ENCODE measurements at places on chromosomes 5 and 9. TPM values are rescaled to one million over a fixed set of nuclear protein-coding genes. Genes with fewer than 3 reads are reported as not detected.

DNA sequence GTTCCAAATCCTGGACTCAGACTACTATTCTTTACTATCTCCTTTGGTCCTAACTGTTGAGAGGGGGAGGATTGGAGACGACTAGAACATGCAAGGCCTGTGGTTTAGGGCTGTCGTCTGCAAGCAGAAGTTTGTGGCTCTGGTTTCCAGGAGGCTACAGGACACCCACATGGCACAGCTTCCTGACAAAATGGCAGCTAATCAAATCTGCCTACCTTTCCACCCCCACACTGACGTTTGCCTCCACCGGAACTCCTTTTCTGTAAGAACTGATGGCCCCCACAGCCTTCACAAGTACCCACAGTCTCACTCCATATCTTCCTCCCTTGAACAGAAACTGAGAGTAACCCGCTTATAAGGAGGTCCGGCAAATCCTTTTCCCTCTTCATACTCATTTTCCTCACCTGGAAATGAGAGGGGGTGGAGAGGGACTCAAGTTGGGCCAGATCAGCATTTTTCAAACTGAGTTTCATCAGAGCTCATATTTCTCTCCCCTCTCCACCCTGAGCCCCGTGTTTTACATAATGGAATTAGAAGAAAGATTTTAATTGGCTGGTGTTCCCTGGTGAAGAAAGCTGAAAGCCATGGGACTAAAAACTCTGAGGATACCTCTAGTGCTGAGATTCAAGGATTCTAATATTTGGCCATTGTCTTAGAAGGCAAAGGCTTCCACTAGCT lies 5.2 kb downstream of the SLC31A2 start:
- peaks cover 19% of the 10 kb centered on the region for H3K4me1 ChIP-seq
- peaks cover 13% of the 10 kb centered on the region for H3K27me3 ChIP-seq
- DNase-seq: no peak
- H3K36me3 ChIP-seq: peaks cover 11% of the 10 kb centered on the region
- H3K4me3 ChIP-seq: no peak overlapping the region

SCGB3A1 gene
- not detected for total RNA-seq

GRCh38 chr5:83740741-83741140 lies 20.1 kb upstream of the HAPLN1 start:
- H3K4me3 ChIP-seq: no peak overlapping the region
- H3K27ac ChIP-seq: no peak overlapping the region
- no peak for DNase-seq
- no peaks in the 10 kb centered on the region for H3K36me3 ChIP-seq

PRELID1 gene
- 164 TPM for total RNA-seq

LHX6 gene
- 1.0 TPM for total RNA-seq

- peaks cover 3% of the 10 kb centered on the region for H3K4me1 ChIP-seq
- no peaks in the 10 kb centered on the region for H3K27me3 ChIP-seq
- H3K36me3 ChIP-seq: no peaks in the 10 kb centered on the region
Measured at GRCh38 chr9:112789891-112790774, 39.6 kb downstream of the SNX30 start.

- H3K4me1 ChIP-seq: no peaks in the 10 kb centered on the region
- H3K4me3 ChIP-seq: peak overlapping the region; percentile 54
- no peak overlapping the region for H3K27ac ChIP-seq
- H3K27me3 ChIP-seq: no peaks in the 10 kb centered on the region
- H3K36me3 ChIP-seq: peaks cover 90% of the 10 kb centered on the region
Measured at GRCh38 chr9:88418715-88419540, 30.7 kb downstream of the SPIN1 start.

GRCh38 chr9:137148242-137148641 lies 9.3 kb downstream of the GRIN1 start:
- no peak for DNase-seq
- no peaks in the 10 kb centered on the region for H3K36me3 ChIP-seq
- no peak overlapping the region for H3K4me3 ChIP-seq
- H3K27ac ChIP-seq: no peak overlapping the region
- H3K27me3 ChIP-seq: peaks cover 24% of the 10 kb centered on the region

DNA sequence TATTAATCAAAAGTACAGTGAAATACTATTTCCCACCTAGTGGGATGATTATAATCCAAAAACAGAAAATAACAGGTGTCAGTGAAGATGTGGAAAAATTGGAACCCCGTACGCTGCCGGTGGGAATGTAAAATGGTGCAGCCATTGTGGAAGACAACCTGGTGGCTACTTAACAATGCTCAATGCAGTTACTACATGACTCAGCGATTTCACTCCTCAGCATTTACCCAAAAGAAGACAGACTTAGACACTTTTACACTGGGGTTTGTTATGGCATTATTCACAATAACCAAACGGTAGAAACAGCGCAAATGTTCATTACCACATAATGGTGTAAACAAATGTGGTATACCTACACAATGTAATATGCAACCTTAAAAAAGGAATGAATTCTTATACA lies 23.9 kb downstream of the SECISBP2 start:
- H3K4me1 ChIP-seq: no peaks in the 10 kb centered on the region
- H3K36me3 ChIP-seq: peaks cover 78% of the 10 kb centered on the region
- DNase-seq: no peak
- no peak overlapping the region for H3K27ac ChIP-seq
- H3K4me3 ChIP-seq: no peak overlapping the region
- no peaks in the 10 kb centered on the region for H3K27me3 ChIP-seq

DNA sequence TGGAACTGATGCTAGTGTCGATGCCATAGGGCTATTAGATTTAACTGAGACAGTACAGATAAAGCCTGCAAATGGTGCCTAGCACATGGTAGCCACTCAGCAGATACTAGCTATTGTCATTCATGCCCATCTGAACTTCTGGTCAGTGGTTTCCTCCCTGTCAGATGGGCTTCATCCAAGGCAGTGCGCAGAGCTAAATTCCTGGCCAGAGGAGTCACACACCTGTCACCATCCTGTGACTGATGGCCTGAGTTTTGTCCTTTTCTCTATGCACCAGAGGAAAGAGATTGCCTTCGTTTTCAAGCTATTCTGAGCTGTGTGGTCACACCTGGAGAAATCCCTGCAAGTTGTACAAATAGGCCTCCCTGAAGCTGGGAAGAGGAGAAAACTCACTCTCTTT lies 34.7 kb downstream of the MSX2 start:
- H3K27ac ChIP-seq: no peak overlapping the region
- no peaks in the 10 kb centered on the region for H3K4me1 ChIP-seq
- H3K27me3 ChIP-seq: no peaks in the 10 kb centered on the region
- no peaks in the 10 kb centered on the region for H3K36me3 ChIP-seq
- H3K4me3 ChIP-seq: no peak overlapping the region

- no peak overlapping the region for H3K4me3 ChIP-seq
- no peak overlapping the region for H3K27ac ChIP-seq
- no peaks in the 10 kb centered on the region for H3K4me1 ChIP-seq
Measured at GRCh38 chr5:116292321-116292720, 207.5 kb downstream of the COMMD10 start.

- H3K4me3 ChIP-seq: no peak overlapping the region
- no peaks in the 10 kb centered on the region for H3K36me3 ChIP-seq
- DNase-seq: peak; percentile 60
- H3K4me1 ChIP-seq: no peaks in the 10 kb centered on the region
- H3K27ac ChIP-seq: no peak overlapping the region
Measured at GRCh38 chr5:36733183-36733582, 126.8 kb downstream of the SLC1A3 start.

DNA sequence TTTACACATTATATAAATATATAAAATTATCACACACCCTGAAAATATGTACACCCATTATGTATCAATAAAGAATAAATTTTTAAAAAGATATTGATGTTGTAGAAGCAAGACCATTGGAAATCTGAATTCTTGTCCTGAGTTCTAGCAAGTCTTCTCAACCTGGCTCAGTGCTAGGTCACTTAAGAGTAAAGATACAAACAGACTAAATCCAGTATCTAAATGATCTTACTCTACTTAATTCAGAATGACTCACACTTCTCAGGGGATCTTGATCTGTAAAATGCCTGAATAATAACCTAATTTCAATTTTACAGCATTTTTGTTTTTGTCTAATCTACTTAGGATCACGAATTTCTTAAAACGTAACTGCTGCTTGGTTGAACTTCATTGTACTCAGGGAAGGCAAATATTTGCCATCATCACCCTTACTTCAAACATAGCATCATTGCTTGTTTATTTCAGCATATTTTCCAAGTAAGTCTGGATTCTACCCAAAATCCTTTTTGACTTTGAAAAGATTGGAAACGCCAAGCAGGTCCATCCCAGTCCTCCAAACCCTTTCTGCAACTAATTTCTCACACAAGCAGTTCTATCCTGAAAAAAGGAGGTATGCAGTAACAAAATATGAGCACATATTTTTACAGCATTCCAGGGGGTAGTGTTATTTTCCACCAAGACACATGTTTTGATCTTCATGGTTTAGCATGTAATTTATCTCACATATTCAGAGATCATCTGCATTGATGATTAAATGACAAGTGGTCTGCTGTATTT lies 582.6 kb downstream of the PSAT1 start:
- H3K36me3 ChIP-seq: no peaks in the 10 kb centered on the region
- DNase-seq: no peak
- no peak overlapping the region for H3K27ac ChIP-seq
- H3K4me3 ChIP-seq: no peak overlapping the region

DNA sequence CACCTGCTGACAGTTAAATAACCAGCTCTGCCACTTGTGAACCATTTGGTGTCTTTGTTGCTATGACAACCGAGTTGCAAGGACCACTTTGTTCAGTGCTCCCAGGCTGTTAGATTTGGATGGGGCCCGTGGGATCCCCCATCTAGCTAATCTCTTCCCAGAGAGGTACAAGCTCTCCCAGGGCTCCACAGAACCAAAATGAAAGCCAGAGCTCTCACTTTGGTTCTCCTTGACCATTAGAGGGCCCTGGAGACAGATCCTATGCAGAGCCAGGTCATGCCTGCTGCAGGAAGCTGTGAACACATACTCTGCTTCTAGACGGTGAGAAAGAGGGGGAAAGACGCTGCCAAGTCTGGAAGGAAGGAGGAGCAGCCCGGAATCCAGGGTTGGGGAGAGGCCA lies 224.6 kb downstream of the GABBR2 start:
- H3K4me1 ChIP-seq: no peaks in the 10 kb centered on the region
- no peaks in the 10 kb centered on the region for H3K27me3 ChIP-seq
- no peak overlapping the region for H3K27ac ChIP-seq
- H3K4me3 ChIP-seq: no peak overlapping the region
- DNase-seq: no peak
- no peaks in the 10 kb centered on the region for H3K36me3 ChIP-seq

- no peak overlapping the region for H3K4me3 ChIP-seq
- H3K4me1 ChIP-seq: peaks cover 2% of the 10 kb centered on the region
- H3K27me3 ChIP-seq: no peaks in the 10 kb centered on the region
- DNase-seq: no peak
- H3K27ac ChIP-seq: no peak overlapping the region
Measured at GRCh38 chr5:111518777-111519176, 6.4 kb upstream of the STARD4 start.

DNA sequence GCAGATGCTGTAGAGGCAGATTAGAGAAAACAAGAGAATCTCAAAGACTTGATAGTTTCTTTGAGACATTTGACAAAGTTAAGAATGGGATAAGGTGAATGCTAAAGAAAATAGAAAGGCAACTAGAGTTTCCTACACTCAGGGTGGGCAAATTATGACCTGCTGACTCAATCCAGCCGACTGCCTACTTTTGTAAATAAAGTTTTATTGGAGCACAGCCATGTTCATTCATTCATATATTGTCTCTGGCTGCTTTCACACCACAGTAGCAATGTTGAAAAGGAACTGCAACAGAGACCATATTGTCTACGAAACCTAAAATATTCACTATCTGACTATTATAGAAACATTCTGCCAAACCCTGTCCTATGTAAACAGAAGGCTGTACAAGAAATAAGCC lies 37.6 kb upstream of the TARS1 start:
- H3K36me3 ChIP-seq: no peaks in the 10 kb centered on the region
- no peak for DNase-seq
- H3K27ac ChIP-seq: no peak overlapping the region

- H3K36me3 ChIP-seq: no peaks in the 10 kb centered on the region
- no peak overlapping the region for H3K27ac ChIP-seq
- DNase-seq: no peak
- H3K27me3 ChIP-seq: no peaks in the 10 kb centered on the region
Measured at GRCh38 chr5:110414360-110414759, 312.1 kb downstream of the TMEM232 start.

TAF11L10 gene
- total RNA-seq: not detected

DNA sequence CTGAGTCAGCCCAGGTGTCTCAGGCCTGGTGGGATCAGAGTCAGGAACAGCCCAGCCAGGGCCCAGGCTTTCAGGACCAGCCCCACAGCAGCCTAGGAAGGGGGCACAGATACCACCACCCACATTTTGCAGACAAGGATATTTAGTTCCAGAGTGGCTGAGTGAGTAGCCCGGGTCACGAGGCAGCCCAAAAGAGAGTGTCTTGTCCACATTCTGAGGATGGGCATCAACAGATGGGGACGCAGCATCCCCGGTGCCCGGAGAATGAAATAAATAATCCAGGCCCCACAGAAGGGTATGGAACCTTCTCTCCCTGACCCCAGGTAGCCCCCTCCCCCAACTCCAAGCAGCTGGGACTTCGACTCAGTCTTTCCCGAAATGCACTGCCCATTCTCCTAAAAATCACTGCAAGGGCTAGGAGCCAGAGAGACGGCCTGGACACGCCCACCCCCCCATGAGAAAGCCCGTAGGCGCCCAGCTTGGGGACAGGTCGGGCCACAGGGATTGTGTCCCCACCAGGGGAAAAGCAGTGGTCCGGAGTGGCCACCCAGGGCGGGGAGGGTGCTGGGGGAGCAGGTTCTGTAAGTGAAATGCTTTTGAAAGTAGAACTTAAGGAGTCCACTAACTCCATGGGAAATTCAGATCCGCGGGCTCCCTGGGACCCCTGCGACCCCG lies 6.9 kb downstream of the LHX3 start:
- H3K27me3 ChIP-seq: peaks cover 99% of the 10 kb centered on the region
- no peak overlapping the region for H3K27ac ChIP-seq
- H3K4me3 ChIP-seq: no peak overlapping the region

GRCh38 chr9:84785792-84786547 lies 116.4 kb downstream of the NTRK2 start:
- H3K27ac ChIP-seq: peak overlapping the region; percentile 88
- H3K36me3 ChIP-seq: no peaks in the 10 kb centered on the region
- no peak for DNase-seq
- no peak overlapping the region for H3K4me3 ChIP-seq
- H3K4me1 ChIP-seq: no peaks in the 10 kb centered on the region

TRPM3 gene
- 2.5 TPM for total RNA-seq

ANKRD34B gene
- 0.09 TPM for total RNA-seq

GRCh38 chr5:167348980-167349379 lies 942.5 kb upstream of the WWC1 start:
- DNase-seq: no peak
- no peaks in the 10 kb centered on the region for H3K36me3 ChIP-seq
- H3K27me3 ChIP-seq: no peaks in the 10 kb centered on the region
- no peaks in the 10 kb centered on the region for H3K4me1 ChIP-seq

DNA sequence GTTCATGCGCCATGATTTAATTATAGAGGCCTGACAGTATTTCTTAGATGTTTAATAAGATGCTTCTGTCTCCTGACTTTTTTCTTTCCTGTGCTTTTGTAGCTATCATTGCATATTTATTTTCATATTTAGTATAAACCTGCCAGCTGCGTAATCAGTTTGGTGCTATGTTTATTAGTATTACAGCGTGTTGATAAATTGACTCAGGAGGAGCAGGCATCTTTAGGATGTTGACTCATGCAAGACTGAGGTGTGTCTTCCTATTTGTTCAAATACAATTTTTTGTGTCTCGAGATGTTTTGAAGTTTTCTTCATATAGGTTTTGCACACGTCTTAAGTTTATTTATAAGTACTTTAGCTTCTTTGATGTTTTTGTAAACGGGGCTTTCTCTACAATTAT lies 35.9 kb upstream of the EXOC3 start:
- H3K36me3 ChIP-seq: no peaks in the 10 kb centered on the region
- no peak overlapping the region for H3K4me3 ChIP-seq
- H3K27me3 ChIP-seq: no peaks in the 10 kb centered on the region
- no peak for DNase-seq
- no peak overlapping the region for H3K27ac ChIP-seq

GRCh38 chr9:104682642-104683041 lies 11.7 kb upstream of the OR13D1 start:
- DNase-seq: no peak
- no peaks in the 10 kb centered on the region for H3K36me3 ChIP-seq
- no peaks in the 10 kb centered on the region for H3K4me1 ChIP-seq
- H3K27ac ChIP-seq: no peak overlapping the region
